ENCODE measurements at places on chromosomes 5 and 9.

DNA sequence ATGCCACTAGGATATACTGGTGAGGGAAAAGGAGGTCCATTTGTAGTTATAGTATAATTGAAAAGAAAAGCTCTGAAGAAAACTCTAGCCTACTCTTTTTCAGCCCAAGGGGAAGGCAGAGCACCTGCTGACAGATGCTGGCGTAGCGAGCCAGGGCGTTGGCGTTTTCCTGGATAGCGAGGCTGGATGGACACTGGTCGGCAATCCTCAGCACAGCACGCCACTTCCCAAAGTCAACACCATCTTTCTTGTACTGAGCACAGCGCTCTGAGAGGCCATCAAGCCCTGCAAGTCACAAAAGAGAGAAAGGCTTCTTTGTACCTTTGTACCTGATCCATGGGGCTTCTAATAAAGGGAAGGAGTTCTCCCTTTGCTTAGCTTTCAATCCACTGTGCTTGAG is 8.2 kb downstream of the ALDOB start:
- no peak for DNase-seq

GRCh38 chr5:150163547-150164059 is 3.0 kb upstream of the CDX1 start:
- no peak for DNase-seq

DNA sequence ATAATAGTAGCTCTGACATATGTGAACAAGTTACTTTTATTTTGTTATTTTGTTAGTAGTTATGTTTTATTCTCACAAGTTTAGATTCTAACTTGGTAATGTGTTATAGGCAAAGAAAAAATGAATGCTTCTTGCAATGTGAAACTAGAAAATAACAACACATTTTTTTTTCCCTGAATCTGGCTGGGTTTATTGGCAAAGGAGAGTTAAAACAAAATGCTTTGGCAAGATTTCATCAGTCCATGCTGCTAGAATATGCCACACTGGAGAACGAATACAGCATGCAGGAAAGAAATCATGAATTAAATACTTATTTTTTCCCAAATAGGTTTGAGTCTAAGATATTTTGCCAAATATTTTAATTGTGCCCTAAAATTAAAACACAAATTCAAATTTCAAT is 1048.1 kb upstream of the ACO1 start:
- DNase-seq, result no peak

DNA sequence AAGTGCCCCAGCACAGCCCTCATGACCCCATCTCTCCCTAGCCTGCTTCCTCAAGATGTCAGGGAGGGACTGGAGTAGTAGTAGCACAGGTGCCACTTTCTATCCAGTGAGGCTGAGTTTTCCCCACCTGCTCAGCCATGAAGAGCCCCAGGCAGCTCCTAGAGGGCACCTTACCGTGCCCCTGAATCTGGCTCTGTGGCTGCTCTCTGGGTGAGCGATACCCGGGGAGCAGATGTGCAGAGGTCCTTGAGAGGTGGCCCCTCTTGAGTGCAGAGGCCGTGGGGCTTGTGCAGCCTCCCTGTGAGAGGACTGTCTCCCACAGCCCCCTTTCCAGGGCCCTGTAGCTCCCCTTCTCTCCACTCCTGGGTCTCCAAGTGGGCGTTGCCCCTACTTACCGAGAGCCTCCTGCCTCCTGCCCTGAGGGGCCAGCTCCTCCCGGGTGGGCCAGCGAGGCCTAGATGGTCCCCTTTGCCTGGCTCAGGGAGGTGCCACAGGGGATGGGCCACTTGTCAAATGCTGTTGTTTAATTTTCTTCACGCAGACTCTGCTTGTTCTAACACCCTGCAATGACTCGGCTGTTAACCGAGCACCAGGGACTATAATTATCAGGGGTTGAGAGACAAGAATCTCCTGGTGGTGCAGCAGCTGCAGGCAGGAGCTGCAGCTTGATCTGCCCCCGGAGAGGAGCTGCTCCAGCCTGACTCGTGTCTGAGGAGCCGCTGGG is 29.6 kb upstream of the PITX1 start:
- no peak for DNase-seq

DNA sequence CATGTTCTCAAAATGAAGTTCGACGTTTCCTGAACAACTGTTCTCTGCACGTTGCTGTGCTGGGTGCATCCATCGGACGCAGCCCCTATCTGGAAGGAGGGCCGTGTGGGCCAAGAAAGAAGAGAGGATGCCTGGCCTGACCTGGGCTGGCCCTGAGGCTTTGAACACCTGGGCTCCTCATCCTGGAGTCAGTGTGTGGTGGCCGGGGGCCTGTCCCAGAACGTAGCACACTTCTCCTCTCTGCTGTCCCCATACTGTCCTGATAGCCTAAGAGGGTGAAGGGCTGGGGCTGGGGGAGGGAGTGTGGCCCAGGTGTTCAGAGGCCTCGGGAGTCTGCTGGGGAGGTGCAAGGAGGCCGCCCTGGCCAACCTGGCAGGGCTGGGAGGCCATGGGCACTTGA is 21.5 kb downstream of the COL5A1 start:
- DNase-seq, result no peak

DNA sequence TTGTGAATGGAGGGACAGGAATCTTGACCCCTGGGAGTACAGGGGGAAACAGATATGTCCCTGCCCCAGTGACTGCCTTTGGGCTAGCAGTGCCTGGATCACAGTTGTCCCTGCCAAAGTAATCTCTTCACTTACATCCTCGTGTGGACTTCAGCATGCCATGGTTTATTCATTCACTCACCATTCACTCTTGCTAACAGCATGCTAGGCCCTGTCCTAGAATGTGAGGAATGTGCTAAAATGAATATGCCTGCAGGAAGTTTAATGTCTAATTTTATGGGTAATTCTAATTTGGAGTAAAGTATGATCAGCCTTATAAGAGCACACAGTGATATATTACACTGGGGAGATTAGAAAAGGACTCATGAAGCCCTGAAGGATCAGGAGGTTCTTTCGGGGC is 63.0 kb downstream of the FAT2 start:
- no peak for DNase-seq

GRCh38 chr9:101925498-101925897 is 187.1 kb upstream of the GRIN3A start:
- DNase-seq, result no peak

GRCh38 chr9:12935714-12936113 is 160.9 kb downstream of the LURAP1L start:
- no peak for DNase-seq

DNA sequence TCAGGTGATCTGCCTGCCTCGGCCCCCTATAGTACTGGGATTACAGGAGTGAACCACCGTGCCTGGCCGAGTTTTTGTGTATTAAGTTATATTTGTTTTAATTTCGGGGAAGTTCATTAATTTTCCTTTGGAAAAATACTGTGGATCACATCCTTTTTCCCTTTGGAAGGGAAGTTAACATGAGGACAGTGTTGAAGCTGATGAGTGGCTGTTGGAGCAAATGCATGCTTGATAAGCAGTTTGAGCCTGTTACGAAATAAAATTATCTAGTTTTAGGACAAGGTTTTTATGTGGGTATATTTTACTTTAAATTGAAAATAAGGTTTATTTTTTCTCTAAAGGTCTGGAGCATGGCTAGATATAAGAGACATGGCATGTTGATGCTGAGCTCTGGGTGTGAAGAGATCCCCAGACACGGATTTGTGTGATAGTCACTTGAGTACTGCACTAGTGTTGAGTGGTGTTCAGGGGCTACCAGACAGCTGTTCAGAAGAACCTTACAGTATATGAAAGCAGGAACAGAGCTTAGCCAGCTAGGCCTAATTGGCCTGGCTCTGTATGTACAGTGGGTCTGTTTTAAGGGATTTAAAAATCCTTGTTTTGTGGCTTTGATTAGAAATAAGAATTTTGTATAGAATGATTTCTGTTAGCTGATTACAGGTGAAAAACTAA is 17.4 kb downstream of the LMNB1 start:
- DNase-seq, result no peak

GRCh38 chr5:139543423-139543991 is 17.6 kb upstream of the UBE2D2 start:
- no peak for DNase-seq

GRCh38 chr5:139451878-139452660 is 10.5 kb downstream of the ECSCR start:
- no peak for DNase-seq

DNA sequence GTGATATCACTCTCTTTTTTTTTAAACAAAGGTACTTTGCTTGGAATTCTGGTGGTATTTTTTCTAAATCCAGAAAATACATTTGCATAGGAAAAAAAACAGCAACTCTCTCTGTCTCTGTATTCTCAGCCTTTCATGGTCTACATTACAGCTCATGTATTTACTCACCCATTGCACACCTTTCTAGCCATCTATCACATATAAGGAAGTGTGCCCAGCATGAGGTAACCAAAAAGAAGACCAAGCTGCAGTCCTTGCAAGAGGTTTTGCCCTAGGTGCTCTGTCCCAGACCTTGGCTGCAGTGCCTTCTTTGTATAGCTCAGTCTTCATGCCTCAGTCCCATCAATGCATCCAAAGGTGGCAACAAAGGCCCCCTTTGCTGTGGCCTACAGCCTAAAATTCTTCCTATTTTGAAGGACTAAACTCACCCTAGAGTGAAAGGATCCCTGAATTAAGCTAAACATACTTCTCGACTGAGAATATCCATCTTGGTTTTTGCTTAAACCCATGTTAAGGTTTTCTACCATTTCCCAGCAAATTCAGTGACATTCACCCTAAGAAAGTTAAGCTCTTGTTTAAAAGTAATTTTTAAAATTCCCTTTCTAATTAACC is 446.4 kb downstream of the KIF4B start:
- no peak for DNase-seq

GRCh38 chr5:56759521-56760216 is 55.7 kb upstream of the MAP3K1 start:
- no peak for DNase-seq

DNA sequence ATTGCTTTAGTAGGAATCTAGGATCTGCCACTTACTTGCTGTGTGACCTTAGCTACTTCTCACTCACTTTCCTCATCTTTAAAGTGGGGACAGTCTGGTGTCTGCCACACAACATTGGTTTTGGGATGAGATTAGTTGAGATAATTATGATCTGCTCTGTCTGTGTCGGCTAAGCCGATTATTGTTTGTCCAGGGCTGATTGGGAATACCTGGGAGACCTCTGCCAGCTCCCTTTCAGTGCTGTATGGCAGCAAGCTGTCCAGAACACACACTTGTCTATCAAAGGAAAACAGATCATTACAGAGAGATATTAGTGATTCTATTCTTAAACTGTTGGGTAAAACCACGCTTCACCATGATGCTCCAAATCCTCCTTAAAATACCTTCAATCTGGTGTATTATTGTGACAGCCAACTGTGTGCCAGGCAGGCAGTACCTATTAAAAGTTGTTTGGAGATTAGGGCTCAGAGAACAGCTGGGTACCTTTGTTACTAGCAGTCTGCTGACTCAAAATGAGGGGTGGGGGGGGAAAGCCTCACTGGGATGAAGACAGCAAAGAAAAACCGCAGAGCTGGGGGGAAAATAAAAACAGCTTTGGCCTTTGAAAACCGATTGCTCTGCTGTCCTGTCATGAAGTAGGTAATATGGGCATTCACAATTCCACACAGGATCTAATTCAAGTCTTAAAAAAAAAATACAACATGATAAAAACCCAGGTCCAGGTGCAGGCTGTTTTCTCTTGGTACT is 458.4 kb upstream of the C9orf72 start:
- DNase-seq, result no peak

GRCh38 chr5:143065996-143066522 is 295.9 kb downstream of the ARHGAP26 start:
- no peak for DNase-seq

GRCh38 chr5:118678746-118679145 is 309.6 kb downstream of the DTWD2 start:
- DNase-seq, result no peak

GRCh38 chr5:41246376-41246775 is 33.0 kb upstream of the C6 start:
- no peak for DNase-seq

- DNase-seq, result no peak
These were observed 33.3 kb downstream of the IPPK start for GRCh38 chr9:92636627-92637026.

GRCh38 chr5:26757941-26758340 is 280.4 kb downstream of the CDH9 start:
- no peak for DNase-seq

GRCh38 chr9:112717661-112718331 is at the start of gene INIP:
INIP (minus strand) TSS chr9:112718117; CDS start chr9:112716485, 1,632 bp downstream.
- DNase-seq, result peak; percentile 95

DNA sequence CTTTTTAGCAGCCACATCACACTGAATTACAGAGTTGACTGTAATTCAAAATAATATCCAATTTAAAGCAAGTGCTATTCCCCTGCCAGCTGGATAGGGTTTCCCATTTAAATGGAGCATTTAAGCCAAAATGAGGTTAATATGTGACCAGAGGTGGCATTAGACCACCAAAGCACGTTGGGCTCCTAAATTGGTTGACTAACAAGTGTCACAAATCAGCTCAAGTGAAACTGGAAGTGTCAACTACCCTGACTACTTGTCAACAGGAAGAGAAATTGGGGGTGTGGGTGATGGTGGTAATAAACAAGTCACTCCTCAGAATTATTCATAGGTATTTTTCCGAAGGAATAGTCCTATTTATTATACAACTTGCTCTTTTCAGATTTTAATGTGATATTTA is 609.6 kb upstream of the TLE4 start:
- no peak for DNase-seq

DNA sequence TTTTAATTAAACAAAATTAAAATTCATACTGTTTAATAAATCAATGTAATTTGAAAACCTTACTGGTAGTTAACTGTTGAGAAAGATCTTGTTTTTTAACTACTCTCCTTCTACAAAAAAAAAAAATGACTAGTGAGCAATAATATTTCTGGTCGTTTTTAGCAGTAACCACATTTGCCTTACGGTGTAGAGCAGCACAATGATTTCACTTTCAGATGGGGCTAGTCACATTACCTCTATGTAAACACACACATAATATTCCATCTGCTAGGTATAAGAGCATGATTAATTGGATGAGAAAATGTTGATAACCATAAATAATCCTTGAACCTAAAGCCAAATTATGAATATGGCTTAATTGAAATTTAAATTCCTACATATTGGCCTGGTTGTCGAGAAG is 198.1 kb downstream of the CHSY3 start:
- DNase-seq, result no peak

DNA sequence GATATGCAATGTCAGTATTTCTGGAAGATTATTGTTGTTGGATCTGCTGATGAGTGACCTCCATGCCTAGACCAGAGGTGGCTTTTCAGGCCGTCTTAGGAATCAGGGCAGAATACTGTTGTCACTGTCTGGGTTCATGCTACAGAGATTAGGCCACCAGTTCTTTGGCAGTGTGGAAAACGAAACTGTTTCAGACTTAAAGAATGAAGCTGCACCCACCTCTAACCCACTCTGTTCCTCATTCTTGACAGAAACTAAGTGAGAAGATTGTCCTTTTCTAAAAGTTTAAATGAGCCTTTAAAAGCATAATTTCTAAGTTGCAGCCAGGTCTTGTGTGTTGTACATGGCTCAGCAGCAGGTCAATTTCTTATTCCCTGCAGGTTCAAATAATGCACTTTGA is 444.3 kb downstream of the ENC1 start:
- DNase-seq, result no peak
